ENCODE measurements at places on chromosomes 2 and 18. TPM values are rescaled to one million over a fixed set of nuclear protein-coding genes. Genes with fewer than 3 reads are reported as not detected.

Gene PSMA8
- not detected for total RNA-seq

Gene UPP2
- not detected for total RNA-seq

Gene HOXD11
- total RNA-seq, result not detected

Gene CCDC85A
- 11.2 TPM for total RNA-seq

Gene KCNG2
- total RNA-seq, result not detected

Gene PLEKHH2
- 0.28 TPM for total RNA-seq

Gene SCN9A
- 1.2 TPM for total RNA-seq

Gene LRP2
- not detected for total RNA-seq

Gene TMEM169
- under 0.01 TPM for total RNA-seq

Gene TMEM37
- 0.94 TPM for total RNA-seq

Gene RIT2
- total RNA-seq, result not detected

Gene ZNF892
- 7.2 TPM for total RNA-seq

Gene ALK
- not detected for total RNA-seq

Gene DSG1
- not detected for total RNA-seq

Measured in endothelial cell of coronary artery (primary cell).